Germinal center (tissue), 1 donor: ENCODE measurements at places on chromosomes 3 and 15.

GRCh38 chr15:37134699-37135131, 34.4 kb upstream of the MEIS2 start:
- DNase-seq = peak; percentile 9

DNA sequence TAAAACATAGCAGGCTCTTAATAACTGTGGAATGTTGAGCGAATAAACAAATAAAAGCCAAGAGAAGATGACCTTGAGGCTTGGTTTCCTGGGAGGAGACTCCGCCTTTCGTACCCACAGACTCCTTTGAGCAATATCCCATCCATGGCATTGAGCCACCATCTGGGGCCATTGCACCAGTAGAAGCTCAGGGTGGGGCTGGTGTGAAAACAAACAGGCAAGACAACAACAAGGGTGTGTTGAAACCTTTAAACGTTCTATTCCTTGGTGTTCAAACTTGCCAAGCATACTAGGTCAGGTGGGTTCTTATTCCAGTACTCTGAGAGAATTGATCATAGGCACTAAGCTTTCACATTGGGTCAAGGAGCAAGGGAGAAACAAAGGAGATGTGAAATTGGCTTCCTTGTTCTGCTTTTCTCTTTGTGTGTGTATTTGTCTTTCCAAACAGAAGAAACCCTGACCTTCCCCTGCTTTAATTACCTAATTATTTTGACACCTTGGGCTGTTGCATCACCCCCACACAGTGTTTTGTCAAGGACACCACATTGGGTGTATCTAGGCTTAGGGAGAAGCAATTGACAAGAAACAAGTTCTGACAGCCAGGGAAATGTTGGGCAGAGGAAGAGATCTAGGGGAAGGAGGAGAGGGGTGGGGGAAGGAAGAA, 105.1 kb upstream of the BCL6 start:
- DNase-seq = no peak

DNA sequence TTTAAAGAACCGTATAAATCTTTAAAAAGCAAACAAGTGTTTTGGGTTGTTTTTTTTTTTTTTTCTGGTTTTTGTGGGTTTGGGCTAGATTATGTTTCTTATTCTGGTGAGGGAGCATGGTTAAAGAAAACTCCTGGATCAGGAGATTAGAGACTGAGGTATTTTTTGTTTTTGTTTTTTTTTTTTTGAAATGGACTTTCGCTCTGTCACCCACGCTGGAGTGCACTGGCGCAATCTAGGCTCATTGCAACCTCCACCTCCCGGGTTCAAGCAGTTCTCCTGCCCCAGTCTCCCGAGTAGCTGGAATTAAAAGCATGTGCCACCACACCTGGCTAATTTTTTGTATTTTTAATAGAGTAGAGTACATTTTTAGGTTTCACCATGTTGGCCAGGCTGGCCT, 95.2 kb downstream of the SLMAP start:
- no peak for DNase-seq

- no peak for DNase-seq
Measured at GRCh38 chr15:80114114-80114513, 38.7 kb upstream of the FAH start.

- DNase-seq = no peak
Measured at GRCh38 chr3:134860141-134860540, 65.1 kb downstream of the EPHB1 start.

DNA sequence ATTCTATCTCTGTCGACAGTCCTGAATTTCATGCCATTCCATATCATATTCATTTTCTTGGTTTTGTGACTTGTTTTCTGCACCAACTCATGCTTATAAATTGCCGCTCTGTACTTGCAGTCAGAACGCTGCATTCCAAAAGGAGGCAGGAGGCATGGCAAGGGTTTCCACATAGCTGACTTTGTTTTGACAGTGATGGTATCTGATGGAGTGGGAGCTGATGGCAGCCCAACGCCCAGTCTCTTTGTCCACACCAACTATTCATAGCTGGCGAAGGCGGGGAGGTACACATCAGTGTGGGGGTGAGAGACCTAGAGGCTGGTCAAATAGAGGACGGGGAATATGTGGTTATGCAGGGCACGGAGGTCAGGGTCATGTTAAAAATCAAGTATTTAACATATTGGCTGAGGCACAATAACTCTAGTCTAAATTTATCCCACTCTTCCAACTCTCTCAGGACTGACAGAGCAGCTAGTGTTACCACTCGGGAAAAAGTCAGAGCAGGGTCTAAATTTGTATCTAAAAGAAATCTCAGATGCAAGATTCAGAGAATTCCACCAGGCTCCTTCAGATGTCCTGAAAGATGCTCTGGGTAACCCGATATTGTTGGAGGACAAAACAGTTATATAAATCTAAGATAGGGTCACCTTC, 67.8 kb upstream of the ATP13A3 start:
- DNase-seq = no peak

DNA sequence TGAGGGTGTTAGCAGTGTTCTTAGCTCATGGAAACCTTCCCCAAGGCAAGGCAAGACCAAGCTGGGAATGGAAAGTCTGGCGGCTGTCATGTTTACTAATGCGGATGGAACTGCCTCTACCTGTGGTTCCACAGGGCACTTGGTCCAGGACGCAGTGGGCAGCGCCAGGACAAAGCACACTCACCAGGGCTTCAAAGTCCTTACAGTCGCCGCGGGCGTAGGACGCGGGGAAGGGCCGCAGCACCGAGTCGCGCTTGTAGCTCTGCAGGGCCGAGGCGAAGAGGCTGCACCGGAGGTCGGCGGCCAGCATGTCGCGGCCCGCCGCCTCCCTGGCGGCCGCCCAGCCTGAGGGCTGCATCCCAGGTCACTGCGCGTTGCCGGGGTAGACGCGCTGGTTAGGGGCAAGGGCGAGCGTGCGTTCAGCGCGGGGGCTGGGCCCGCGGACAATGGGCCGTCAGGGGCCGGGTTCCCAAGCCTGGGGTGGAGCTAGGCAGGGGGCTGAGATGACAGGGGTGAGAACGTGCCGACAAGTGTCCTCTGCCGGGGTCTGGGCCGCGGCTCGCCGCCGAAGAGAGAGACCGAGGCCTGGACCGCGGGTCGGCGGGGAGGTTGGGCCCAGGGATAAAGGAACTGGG, 497 bp downstream of the PARP16 start:
- peak; percentile 27 for DNase-seq

- DNase-seq = no peak
Measured at GRCh38 chr3:13143381-13144004, 70.3 kb upstream of the IQSEC1 start.

DNA sequence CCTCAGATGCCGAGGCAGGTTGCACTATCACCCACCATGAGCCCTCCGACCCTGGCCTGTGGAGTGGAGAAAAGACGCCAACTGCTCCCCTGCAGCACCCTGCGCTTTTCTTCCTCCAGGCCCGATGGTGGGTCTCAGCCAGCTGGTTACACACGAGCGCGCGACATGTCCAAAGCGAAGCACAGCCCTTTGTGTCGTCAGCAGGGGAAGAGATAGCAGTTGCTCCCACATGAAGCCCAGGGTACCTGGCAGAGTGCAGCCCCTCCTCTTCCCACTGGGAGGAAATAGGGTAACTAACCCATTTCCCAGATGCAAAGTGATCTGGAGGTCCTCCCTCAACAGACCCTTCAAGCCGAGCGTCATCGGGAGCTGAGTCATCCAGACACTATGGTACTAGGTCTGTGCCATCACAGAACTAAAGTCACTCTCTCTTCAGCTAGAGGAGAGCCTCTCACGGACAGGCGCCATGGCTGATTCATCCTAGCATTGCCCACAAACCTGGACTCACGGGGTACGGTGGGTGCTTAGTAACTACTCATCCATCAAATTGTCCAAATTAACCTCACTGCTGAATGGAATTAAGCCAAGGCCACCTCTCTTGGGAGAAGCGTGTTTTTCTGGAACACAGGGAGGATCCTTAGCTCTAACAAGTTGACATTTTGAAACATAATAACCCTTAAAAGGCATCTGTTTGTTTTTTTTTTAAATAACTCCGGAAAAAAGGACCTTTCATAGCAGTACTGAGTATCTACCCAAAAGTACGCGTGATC, 45.2 kb upstream of the BDH1 start:
- no peak for DNase-seq

DNA sequence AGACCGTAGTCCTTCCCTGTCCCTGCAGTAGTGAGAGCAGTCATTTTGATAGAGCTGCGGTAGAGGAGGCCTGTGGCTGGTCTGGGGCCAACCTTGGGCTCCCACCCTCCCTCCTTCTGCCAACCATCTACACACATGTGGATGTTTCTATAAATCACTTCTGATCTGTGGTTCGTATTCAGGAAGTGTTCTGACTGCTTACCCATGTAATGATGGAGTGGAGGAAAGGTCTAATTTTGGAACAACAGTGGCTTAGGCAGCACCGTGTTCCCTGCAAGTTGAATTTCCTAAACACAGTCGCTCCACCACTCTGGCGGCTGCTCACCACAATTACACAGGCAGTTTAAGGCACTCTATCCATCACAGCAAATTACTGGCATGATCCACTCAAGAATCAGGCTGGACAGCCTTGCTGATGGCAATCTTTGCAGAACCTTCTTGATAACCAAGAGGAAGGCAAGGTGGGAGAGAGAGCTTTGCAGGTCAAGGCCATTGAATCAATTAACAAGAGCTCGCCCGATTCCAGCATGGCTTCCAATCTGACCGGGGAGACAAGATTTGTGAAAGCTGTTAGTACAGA, 104.7 kb upstream of the VEPH1 start:
- no peak for DNase-seq

DNA sequence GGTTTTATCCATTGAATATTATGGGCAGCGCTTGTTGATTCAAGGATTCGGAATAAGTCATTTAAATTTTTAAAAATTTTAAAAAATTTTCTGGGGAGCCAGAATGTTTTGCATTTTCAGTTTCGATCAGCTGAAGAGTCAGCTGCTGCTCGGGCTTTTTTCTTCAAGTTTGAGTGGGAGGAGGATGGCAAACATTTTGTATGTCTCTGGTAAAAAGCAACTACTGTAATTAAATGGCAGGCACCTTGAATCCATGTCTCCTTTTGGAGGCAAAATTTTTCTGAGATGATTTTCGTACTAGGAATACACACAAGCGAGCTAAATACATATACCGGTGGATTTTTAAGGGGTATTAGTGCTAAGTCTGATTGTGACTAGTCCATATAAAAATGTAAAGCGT, 612 bp downstream of the C3orf38 start:
- peak; percentile 47 for DNase-seq

GRCh38 chr3:37993460-37993819, 2.9 kb downstream of the VILL start:
- DNase-seq = no peak

GRCh38 chr3:13200946-13201345, 127.7 kb upstream of the IQSEC1 start:
- DNase-seq = no peak

DNA sequence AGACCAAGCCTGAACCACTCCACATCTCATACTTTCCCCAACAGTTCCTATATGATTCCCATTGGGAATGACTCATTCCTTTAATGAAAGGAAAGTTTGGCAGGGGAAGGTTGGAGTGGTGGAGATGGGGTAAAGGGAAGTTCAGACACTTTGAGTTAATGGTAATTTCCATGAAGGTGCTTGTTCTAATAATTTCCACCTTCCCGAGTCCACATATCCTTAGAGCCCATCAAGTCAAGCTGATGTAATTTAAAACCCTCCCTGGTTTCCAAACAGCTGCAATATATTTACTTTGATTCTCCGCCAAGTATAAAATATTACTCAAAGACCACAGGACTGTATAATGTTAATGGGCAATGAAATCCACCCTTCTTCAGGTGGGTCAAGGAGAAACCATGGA, 95.0 kb upstream of the GALNT15 start:
- no peak for DNase-seq

DNA sequence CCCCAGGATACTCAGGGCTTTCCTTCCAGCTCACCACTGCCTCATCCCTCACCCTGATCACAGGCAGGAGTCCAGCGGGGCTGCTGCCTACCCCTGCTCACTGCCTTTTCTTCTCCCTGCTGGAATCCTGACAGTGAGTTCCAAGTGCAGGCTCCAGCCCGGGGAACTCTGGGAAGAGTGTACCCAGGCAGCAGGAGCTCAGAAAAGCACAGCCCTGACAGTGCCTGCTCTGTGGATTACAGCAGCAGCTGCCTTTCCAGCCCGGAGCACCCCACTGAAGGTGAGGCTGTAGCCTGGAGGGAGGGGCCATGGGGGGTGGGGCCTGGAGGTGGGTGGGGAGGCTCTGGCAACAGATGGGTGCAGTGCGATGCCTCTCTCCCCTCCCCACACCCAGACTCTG, 6.1 kb upstream of the JMJD7 start:
- no peak for DNase-seq

DNA sequence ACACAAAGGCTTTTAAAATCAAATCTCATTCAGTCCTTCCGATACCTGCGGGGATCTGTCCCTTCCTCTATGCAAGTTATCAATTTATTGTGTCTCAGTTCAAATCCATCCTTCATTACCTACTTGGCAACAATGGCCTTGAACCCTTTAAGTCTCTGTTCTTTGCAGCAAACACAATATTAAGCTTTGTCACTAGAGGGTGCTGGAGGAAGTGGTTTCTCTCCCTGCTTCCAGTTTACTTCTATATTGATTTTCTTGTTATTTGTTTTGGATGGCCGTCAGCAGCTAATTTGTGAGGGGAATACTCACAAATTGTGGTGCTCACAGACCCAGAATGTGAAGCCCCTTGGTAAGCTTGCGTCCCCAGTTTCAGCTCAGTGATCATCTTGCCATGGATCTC, 278.3 kb downstream of the FGF12 start:
- no peak for DNase-seq

DNA sequence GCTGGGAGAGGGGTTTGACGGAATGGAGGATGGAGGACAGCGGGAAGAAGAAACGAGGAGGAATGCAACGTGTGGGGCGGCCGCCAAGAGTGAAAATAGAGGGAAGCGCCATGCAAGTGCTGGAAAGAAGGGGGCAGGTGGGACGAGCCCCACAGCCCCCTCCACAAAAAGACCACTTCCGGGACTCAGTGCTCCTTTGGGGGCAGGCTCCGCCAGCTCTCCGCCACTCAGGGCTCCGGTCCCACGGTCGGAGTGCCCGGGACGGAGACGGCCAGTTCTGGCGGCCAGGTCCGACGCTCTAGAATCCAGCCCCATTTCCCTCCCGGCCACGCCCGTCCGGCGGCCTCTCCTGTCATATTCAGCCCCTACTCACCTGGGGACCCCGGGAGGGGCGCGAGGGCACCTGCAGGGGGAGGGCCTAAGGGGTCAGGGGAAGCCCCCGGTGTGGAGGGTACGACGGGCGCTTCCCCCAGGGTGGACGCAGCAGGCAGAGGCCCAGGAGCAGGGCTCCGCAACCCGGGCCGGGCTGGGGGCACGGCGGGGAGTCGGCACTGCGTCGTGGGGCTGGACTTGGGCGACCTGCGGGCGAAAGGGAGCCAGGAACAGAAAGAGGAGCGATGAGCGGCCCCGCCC, 25.5 kb upstream of the CSPG4 start:
- no peak for DNase-seq

DNA sequence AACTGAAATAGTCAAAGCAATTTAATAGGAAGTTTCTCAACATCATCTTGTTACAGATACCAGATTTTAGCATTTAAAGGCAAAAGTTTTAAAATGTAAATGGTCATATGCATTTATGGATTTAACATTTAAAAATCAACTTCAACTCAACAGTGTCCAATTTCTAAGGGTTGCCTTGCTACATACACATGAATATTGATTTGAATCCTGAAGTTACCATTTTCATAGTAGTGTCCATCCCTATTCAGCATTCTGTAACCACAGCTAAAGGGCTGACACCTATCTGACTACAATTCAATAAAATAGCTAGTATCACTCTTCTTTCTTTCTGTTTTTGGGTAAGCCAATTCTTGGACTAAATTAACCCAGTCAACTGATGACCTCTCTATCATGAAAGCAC, 164.0 kb upstream of the CFAP20DC start:
- no peak for DNase-seq

GRCh38 chr3:38792983-38793382, 23.0 kb downstream of the SCN10A start:
- DNase-seq = no peak

- no peak for DNase-seq
Measured at GRCh38 chr15:91227117-91227516, 127.1 kb downstream of the SV2B start.
